ENCODE measurements at places on chromosomes 4 and X.

DNA sequence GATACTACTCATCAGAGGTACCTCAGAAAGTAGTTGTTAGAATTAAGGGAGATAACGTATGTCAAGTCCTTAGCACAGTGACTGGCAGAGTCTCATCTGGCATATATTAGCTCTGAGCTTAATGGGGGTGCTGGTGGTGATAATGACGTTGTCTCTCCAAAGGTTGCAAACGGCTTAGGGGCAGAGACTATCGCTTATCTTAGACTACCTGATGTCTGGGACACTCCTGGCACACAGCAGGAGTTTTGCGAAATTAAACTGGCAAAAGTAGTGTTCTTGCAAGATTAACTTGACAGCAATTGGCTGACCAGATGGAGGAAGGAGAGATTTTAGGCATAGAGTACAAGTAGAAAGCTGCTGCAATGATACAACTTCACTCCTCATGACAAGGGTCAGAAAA lies 300.1 kb upstream of the FTHL17 start:
- DNase-seq, result no peak

DNA sequence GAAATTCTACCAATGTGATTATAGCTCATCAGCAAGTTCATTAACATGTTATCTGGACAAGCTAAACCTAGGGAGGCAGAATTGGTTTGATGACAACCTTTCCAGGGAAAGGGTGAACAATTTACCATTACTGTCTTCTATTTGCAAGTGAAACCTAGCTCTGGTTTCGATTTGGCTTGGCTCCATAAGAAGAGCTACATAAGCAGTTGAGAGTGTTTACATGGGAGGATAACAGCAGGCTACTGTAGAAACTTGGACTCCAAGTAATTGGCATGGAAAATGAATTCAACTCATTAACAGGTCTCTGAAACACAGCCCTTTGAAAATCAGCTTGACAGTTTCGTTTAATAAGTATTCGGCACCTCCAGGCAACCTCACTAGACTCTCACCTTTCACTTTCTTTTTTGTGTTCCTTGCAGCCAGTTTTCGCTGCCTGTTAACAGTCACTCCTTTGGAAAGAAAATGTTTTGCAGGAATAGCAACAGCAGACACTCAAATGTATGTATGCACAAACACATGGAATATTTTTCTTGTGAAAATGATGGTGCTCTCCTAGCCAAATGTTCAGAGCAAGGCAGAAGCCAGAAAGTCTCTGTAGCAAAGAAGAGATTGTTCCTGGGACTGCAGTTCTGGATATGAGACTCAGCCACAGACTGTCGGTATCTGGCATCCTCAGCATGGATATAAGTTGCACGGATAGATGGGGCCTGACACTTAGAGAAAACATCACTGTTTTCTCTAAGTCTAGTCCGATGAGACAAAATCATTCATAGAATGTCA lies 27.5 kb downstream of the POU3F4 start:
- no peak for DNase-seq

DNA sequence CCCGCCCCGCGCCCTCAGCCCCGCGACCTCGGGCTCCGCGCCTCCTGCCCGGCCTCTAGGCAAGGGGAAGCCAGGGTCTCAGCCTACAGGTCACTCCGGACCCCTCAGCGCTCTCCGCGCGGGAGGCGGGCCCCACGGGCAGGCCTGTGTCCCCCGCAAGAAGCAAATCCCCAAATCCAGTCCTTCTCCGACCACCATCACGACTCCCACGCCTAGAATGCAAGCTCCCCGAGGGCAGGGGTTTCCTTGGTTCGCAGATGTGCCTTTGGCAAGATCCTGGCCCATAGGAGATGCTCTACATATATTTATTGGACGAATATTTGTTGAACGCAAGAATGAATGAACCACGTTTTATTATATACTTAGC lies 260 bp upstream of the CCDC149 start:
- no peak for DNase-seq

DNA sequence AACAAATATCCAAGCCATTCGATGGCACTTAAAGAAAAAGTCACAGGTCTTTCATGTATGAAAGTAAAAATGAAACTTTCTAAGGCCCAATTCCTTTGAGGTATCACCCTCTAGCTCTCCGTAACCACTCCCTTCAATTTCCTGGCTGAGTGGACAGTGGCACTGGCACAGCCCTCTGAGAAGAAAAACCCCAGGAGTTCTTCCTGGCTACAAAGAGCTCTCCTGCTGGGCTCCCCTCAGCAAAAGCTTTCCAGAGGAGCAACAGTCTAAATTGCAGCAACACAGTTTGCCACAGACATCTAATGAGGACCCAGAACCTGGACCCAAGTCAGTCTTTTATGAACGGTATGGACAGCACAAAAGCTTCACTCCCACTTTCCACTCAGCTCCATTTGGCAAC lies 71.8 kb downstream of the FUNDC1 start:
- no peak for DNase-seq

- DNase-seq, result no peak
Observed at GRCh38 chr4:156251373-156252065, 297.9 kb upstream of the CTSO start.

GRCh38 chrX:51876441-51876840 lies 17.0 kb upstream of the MAGED1 start:
- peak; percentile 67 for DNase-seq

GRCh38 chrX:118536687-118537461 lies 41.3 kb downstream of the DOCK11 start:
- peak; percentile 30 for DNase-seq
